ENCODE measurements at places on chromosomes 7 and 10.

GRCh38 chr10:103850572-103850895 is 4.8 kb downstream of the SH3PXD2A start:
- no peak for DNase-seq

GRCh38 chr7:138981332-138982203 is at the start of gene KIAA1549:
TSS of gene KIAA1549 (minus strand) at chr7:138981389. CDS start at chr7:138981269, 120 bp downstream.
- DNase-seq = peak; percentile 11

GRCh38 chr7:148435715-148436114 is 154.9 kb upstream of the C7orf33 start:
- no peak for DNase-seq

DNA sequence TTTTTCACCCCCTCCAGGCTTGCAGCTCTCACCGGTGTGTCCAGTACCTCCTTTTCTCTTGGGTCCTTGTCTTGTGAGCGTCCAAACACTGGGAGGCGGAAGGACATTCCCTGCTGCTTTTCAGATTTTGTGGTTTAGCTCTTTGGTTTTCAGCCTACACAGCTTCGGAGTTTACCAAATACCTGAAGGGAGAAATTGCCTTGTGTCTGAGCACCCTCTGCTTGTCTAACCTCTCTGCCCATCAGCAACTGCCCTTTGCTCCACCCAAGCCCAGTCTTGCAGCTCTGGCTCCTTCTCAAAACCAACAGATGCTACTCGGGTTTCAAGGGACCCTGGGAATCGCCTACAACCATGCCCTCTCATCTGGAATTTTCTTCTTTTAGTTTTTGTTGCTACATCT is 519.1 kb upstream of the IGFBP3 start:
- DNase-seq = no peak

GRCh38 chr10:7625836-7626235 is 40.9 kb downstream of the ITIH5 start:
- DNase-seq = no peak

Data from NCI-H1694 treated with DMSO at 0.1 percent for 48 hours (cell line).